Activated T-cell treated with anti-CD3 and anti-CD28 coated beads, Interleukin-2, amount 50 U/mL, for 4 hours (primary cell): ENCODE measurements at places on chromosomes 7 and 10. TPM values are rescaled to one million over a fixed set of nuclear protein-coding genes. Genes with fewer than 3 reads are reported as not detected.

GRCh38 chr7:133255486-133255885 is 2.6 kb downstream of the EXOC4 start:
- DNase-seq = no peak

DNA sequence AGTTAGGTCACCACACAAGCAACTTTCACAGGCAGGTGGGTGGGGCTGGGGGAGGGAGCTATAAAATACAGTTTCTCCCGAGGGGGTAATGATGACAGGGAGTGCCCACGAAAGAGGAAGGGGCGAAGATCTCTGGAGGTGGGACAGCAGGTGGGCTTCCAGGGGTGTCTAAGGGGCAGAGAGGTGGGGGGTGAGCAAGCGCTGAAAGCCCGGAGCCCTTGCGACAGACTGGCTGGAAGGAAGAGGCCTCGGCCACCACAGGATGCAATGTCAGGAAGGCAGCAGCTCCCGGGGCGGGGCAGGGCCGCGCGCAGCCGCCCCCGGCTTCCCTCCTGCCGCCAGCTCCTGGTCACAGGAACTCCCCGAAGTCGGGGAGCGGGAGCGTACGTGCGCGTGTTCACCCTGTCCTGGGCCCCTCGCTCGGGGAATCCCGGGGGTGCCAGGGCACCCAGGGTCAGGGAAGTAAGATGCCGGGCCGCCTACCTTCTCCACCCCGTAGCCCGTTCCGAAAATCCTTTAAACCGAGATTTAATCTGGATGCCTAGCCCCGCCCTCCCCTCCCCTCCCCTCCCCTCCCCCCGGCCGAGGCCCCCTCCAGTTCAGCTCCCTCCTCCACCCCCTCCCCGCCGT is 105.2 kb upstream of the PPIF start:
- no peak for DNase-seq

DNA sequence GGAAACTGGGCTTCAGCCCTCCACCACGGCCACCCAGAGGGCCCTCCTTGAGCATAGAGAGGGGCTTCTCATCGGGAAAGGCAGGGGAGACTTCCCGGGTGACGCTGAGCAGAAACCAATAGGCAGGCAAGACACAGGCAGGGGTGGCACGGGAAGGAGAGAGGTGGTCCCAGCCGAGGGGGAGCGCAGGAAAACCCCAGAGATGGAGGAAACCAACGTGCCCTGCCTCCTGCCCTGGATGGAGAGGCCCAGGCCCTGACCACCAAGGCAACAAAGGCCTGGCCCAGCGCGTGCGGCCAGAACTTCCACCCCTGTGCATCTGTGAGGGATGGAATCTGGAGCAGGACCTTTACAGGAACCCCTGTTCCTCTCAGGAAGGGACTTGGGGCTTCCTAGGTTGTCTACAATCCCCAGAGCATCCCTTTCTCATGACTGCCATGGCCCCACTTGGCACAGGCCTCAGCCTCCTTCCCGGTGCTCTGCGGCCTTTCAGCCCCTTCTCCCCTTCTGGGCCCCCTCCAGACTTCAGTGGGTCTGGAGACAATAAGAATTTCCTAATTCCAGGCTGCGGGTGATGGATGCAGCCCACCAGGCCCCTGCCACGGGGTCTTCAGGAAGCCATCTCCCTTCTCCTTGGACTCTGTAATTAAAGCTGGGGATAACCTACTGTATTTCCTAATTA is 137.0 kb upstream of the RET start:
- no peak for DNase-seq

DNA sequence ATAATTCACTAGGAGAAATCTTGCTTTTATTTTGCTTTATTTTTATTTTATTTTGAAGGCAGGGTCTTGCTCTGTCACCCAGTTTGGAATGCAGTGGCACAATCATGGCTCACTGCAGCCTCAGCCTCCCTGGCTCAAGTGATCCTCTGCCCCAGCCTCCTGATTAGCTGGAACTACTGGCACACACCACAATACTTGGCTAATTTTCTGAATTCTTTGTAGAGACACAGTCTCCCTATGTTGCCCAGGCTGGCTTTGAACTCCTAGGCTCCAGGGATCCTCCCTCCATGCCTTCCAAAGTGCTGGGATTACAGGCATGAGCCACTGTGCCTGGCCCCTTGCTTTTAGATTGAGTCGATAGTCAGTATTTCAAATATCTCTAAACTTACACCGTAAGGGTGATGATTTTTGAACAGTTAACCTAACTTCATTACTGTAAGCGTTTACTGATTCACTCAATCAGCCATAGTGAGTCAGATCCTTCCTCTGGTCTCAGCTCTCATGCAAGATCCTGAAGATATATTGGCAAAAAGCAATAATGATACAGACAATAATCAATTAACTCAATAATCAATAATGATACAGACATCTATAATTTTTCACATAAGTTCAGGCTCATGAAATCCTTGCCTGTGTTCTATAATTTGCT is 239.5 kb downstream of the KIAA1217 start:
- no peak for DNase-seq

GRCh38 chr10:13877154-13877909 is 290.6 kb downstream of the PRPF18 start:
- DNase-seq = no peak

GRCh38 chr7:126394406-126394805 is 858.3 kb downstream of the GRM8 start:
- DNase-seq = no peak

DNA sequence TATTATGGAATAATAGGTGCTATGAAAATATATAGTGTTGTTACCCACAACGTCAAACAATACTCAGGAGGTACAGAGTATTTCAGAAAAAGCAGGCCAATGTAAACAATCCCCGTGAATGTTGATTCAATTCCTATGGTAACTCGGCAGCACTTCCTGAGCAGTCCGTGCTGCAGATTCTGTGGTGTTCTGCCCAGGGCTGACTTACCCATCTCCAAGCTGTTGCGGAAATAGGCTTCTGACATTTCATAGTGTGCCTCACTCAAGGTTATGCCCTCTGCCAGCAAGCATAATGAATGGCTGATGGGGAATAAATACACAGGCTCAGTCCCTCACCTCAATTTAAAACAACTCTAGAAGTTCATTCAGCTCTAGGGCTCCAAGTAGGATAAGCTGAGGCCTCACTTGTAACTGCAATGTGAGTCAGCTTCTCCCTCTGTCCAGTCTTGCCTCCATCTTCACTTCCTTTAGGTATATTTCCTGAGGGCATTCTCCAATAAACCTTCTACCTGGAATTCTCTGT is 177.6 kb downstream of the GNAI1 start:
- no peak for DNase-seq

GRCh38 chr7:31950091-31950755 is 120.0 kb downstream of the PDE1C start:
- DNase-seq = no peak

DNA sequence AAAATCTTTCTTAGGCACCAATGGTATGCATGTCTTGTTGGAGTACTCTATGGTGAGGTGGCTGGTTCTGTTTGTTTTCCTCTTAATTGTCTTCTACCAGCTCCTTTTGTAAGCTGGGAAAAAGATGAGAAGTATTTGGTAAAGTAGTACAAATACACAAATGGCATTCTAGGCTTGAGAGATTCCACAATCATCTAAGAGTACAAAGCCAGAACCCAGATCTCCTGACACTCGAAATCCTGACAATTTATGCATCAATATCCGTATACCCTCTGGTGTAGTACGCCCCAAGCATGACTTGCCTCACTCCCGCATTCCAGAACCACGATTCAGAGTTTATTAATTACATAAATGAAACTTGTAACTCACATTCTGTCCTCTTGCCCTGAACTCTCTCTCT is 43.5 kb downstream of the CDCA7L start:
- no peak for DNase-seq

DNA sequence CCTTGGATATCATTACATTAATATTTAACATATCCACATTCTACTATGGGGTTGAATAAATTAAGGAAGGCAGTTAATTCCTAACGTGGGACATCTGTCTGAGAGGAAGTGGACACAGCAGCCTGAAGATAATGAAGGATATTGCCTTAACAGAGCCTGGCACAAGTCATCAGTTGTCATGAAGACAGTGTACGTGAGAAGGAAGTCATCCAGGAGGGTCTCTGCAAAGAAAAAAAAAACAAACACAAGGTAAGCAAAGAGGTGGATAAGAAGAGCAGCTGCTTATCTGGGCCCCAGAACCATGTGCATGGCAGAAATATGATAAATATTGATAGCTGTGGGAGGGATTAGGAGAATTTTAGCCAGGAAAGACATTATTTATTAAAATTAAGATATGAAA is 190.0 kb downstream of the RAPGEF5 start:
- no peak for DNase-seq

DNA sequence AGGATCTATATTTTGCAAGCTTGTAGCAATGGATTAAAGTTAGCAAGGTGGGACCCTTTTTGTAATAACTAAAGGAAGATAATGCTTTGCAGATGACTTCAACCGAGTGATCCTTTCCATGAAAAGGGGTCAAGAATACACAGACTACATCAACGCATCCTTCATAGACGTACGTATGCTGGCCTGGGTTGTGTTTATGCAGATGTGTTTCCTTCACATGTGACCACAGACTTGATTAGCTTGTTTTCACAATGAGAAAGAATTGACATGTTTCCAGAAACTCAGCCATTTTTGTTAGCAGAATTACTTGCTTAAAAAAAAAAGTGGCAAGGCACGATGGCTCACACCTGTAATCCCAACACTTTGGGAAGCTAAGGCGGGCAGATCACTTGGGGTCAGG is 54.2 kb downstream of the MKI67 start:
- no peak for DNase-seq

- no peak for DNase-seq
Measured at GRCh38 chr7:107309296-107309695, 140.5 kb downstream of the HBP1 start.

DNA sequence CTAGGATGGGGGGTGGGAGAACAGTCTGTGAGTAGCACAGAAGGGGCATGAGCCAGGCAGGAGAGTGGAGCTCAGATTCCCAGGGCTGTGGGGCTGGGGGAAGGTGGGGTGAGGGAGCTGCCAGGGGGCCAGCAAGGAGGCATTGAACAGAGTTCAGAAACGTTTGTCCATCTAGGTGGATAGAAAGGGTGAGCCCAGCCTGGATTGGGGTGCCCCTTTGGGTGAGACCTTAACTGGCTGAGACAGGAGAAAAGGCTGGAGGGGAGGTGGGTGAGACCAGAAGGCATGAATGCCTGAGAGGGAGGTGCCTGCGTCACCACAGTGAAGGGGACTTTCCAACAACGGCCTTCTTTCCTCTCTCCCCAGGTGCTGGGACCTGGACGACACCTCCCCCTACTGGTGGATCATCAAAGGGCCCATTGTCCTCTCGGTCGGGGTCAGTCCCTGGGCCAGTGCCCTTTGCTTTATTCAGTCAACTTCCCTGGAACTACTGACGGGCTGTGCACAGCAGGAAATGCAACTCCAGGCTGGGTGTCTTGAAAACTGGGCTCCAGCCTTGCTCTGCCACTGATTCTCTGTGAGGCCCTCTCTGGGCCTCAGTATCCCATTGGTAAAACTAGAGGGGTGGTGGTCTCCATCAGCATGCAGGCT is 11.0 kb downstream of the GHRHR start:
- no peak for DNase-seq

DNA sequence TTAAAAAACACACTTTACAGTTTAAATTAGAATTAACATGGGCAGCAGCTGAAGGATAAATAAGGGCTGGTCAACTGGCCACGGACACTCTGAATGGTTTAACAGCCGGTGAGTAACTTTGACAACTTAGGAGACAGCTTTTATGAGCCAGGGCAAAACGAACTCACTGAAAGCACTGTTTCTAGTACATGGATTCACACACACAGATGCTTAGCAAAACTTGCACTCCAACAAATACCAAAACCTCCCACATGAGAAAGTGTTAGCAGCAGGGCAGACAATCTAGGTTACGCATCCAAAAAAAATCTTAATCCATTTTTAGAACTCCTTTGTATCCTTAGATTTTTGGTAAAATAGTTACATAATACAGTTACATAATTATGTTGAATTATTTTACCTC is 486.4 kb downstream of the PHTF2 start:
- no peak for DNase-seq

DNA sequence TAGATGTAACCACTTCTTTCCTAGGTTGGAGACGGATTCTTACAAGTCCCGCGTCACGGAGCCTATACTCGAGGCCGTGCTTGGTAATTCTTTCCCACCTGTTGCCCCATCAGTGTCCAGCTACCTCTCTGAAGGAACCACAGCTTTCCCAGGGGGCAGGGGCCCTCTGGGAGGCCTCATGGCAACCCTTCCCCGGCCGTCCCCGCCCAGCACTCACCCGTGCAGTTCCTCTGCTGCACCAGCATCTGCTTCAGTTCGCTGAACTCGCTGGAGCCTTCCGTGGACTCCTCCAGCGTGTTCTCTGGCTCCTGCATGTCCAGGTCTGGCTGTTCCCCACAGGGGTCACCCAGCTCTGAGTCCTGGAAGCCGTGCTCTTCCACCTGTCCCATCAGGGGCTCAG is 24.5 kb downstream of the ZNF777 start:
- no peak for DNase-seq

DNA sequence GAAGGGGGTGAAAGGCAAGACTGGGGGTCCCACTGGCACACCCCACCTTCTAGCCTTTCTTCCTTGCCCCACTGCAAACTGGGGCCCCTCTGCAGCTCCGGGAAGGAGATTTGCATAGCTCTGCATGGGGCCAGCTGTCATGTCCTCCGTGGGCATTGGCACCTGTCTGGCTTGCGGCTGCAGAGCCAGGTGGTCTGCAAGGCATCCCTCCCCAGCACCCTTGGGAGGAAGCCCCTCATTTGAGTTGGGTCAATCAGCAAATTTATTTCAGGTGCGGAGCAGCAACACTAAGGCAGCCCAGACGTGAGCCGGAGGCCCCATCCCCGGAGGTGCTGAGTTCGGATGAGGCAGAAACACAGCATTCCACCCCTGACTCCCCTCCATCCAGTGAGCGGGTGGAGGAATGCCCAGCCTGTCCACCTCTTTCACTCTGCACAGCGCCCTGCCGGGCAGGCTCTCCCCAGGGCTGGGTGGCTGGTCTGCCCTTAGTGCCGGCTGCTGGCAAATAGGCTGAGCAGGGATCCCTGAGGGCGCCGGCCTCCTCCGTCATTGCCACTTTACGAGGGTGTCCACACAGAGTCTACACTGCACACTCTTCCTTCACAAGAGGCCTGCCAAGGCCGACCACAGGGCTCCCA is 143.2 kb downstream of the TCERG1L start:
- no peak for DNase-seq

- no peak for DNase-seq
Measured at GRCh38 chr10:63788152-63788821, 267.1 kb downstream of the REEP3 start.

Gene PON2
- 3.0 TPM for total RNA-seq

Gene HTR5A
- total RNA-seq = not detected

Gene PKD2L1
- not detected for total RNA-seq

Gene RET
- total RNA-seq = 0.13 TPM

Gene INA
- 0.38 TPM for total RNA-seq

Gene PCDH15
- not detected for total RNA-seq

Gene HSPA12A
- total RNA-seq = 0.16 TPM

Gene CPN1
- not detected for total RNA-seq

Gene LBX1
- not detected for total RNA-seq

Gene VWC2
- not detected for total RNA-seq

Gene LRRD1
- total RNA-seq = not detected

Gene NUP42
- 29.7 TPM for total RNA-seq
